Activated CD4-positive, alpha-beta T cell treated with anti-CD3 and anti-CD28 coated beads, Interleukin-2, amount 10 ng/mL, durations not matched to agents 7 days and 5 days (primary cell): ENCODE measurements at places on chromosomes 4 and X.

DNA sequence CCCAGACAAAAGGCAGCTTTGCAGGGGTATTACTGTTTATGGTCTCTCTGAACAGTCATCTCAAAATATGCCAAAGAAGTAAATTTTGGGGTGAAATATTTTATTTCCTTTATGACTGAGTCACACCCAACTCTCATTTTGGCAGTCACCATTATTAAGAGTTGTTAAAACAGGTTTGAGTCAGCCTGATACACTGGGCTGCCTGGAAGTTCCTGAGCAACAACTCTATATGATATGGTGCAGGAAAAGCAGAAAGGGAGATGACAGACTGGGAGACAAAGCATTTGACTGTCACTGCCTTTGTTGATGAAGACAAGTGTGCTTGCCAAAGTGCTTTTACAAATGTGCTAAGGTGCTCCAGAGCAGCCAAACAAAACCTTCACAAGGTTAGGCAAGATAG lies 1263.5 kb downstream of the PCDH7 start:
- no peaks in the 10 kb centered on the region for H3K4me1 ChIP-seq
- H3K36me3 ChIP-seq = no peaks in the 10 kb centered on the region
- no peak overlapping the region for H3K4me3 ChIP-seq
- no peaks in the 10 kb centered on the region for H3K27me3 ChIP-seq

DNA sequence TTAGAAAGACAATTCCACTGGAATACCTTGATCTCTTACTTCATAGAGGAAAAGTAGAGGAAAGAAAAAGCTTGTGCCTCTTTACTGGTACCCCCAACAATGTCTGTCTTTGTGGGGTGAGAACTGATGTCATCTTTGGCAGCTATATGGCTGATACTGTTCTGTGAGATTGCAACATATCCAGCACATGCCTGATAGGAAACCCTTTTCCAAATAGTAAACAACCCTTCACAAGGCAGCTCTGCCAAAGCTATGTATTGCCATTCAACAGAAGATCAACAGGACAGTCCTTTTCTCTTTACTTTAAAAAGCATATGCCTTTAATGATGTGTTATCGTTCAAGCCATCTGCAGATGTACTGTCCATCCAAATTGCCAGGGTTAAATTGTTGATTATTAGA lies 105.9 kb downstream of the IL1RAPL1 start:
- H3K36me3 ChIP-seq = no peaks in the 10 kb centered on the region
- no peak for DNase-seq
- no peaks in the 10 kb centered on the region for H3K4me1 ChIP-seq
- no peak overlapping the region for H3K27ac ChIP-seq
- H3K27me3 ChIP-seq = no peaks in the 10 kb centered on the region

DNA sequence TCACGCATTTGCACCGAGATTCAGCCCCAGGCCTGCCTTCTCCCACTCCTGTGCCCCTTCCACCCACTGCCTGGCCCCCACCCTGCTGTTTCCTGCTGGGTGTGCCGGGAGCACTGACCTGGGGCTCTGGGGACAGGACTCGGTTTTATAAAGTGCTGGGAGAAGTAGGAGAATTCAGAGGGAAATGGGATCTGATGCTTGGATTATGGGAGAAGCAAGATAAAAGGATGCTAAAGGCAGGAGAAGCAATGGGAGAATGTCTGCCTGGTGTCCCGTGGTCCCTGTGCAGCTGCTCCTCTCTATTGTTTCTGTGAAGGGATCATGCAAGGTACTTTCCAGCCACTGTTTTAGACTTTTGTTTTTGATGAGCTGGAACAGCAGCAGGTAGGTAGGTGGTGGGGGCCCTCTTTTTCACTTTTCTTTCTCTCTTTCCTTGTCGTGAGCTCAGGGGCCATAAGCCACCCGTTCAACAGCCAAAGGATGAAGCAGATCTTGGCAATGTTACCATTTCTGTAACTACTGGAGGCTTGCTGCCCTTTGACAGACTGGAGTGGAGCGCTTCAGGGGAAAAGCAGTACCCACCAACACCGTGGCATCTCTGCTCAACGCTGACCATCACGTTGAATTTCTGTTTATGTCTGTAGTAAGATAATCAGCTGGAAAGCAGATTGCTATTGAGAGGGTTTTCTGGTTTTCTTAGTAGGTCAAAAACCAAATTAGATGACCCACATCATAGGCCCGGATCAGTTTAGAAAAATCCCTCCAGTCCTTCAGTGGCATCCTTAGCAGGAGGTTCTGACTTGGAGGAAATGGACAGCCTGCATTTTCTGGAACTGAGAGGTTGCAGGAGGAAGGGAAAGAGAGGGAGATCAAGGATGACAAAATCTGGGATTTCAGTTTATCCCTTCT lies 63.8 kb upstream of the ENPP6 start:
- no peak for DNase-seq
- H3K27me3 ChIP-seq = no peaks in the 10 kb centered on the region
- peaks cover 15% of the 10 kb centered on the region for H3K36me3 ChIP-seq
- no peak overlapping the region for H3K4me3 ChIP-seq
- H3K27ac ChIP-seq = peak overlapping the region; percentile 77

DNA sequence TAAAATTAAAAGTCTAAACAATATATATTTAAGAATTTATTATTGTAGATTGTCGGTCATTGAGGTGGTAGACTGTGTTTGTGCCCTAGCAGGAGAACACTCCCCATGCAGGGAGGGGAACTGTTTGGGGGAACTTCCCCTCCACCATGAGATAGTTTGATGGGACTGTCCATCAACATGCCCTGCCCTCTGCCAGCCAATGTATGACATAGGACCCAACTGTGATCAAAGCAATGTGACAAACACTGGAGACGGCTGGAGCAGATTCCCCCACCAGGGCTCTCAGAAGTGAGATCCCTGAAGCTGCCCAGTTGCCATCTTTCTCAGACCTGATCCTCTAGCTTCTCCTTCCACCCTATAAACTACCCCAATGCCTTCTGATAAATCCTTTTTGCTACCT lies 44.9 kb downstream of the SH3KBP1 start:
- H3K4me1 ChIP-seq = peaks cover 69% of the 10 kb centered on the region
- DNase-seq = no peak
- no peaks in the 10 kb centered on the region for H3K27me3 ChIP-seq

- no peaks in the 10 kb centered on the region for H3K27me3 ChIP-seq
- no peak overlapping the region for H3K4me3 ChIP-seq
- H3K27ac ChIP-seq = no peak overlapping the region
- no peak for DNase-seq
- H3K4me1 ChIP-seq = peaks cover 55% of the 10 kb centered on the region
- H3K36me3 ChIP-seq = peaks cover 40% of the 10 kb centered on the region
These were observed 7.3 kb downstream of the MAEA start for GRCh38 chr4:1297023-1297395.

GRCh38 chrX:65667503-65668376 lies at the start of gene MSN:
MSN (plus strand) TSS chrX:65667654; CDS start chrX:65667842, 188 bp downstream.
- peak; percentile 71 for DNase-seq
- peak within 1 kb of the TSS; percentile 92 for H3K27ac ChIP-seq
- H3K4me1 ChIP-seq = peaks cover 36% of the 10 kb centered on the region
- H3K36me3 ChIP-seq = peaks cover 43% of the 10 kb centered on the region
- H3K4me3 ChIP-seq = peak within 1 kb of the TSS; percentile 93

GRCh38 chr4:36329228-36329627 lies 47.8 kb downstream of the DTHD1 start:
- H3K27ac ChIP-seq = no peak overlapping the region
- DNase-seq = no peak
- H3K4me1 ChIP-seq = peaks cover 29% of the 10 kb centered on the region
- H3K4me3 ChIP-seq = no peak overlapping the region
- H3K27me3 ChIP-seq = no peaks in the 10 kb centered on the region

DNA sequence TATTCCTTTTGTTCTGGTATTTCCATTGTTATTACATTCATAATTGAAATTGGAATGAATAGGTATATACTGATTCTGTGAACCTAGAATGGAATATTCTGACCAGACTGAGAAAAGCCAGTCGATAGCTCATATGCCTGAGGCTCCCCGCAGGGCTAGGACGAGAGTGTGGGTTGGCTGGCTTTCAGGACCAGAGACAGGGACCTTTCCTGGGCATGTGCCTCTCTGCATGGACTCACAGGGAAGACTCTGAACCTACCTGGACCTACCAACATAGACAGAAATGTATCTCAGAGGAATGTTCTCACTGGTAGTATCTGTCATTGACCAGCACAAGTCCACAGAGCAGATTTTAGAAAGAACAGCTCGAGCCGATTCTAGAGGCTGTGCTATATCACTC lies 214.6 kb downstream of the FRMPD4 start:
- no peaks in the 10 kb centered on the region for H3K4me1 ChIP-seq
- H3K27ac ChIP-seq = no peak overlapping the region
- H3K4me3 ChIP-seq = no peak overlapping the region
- H3K27me3 ChIP-seq = no peaks in the 10 kb centered on the region
- H3K36me3 ChIP-seq = no peaks in the 10 kb centered on the region

GRCh38 chrX:28599957-28600356 lies 12.7 kb downstream of the IL1RAPL1 start:
- H3K4me3 ChIP-seq = no peak overlapping the region
- no peaks in the 10 kb centered on the region for H3K4me1 ChIP-seq
- H3K27ac ChIP-seq = no peak overlapping the region
- no peaks in the 10 kb centered on the region for H3K27me3 ChIP-seq

DNA sequence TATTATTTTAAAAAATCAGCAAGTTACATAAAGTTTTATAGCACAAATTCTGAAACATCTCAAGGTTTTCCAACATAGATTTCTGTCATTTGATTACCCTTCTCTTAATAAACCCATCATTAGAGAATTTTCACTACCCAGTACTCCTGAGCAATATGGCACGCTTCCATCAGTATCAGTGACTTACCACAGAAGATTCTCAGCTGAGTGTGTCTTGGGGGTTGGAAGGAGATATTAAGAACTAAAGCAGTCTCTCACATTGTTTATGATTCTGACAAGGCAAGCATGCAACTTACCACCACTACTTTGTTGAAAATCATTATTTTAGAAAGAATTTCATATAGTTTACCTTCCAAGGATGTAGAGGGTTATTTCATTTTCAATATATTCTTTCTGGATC lies 67.7 kb downstream of the INPP4B start:
- no peaks in the 10 kb centered on the region for H3K27me3 ChIP-seq
- H3K4me1 ChIP-seq = no peaks in the 10 kb centered on the region
- no peak for DNase-seq
- no peaks in the 10 kb centered on the region for H3K36me3 ChIP-seq
- no peak overlapping the region for H3K4me3 ChIP-seq

GRCh38 chr4:113838460-113838859 lies 76.9 kb upstream of the CAMK2D start:
- H3K36me3 ChIP-seq = no peaks in the 10 kb centered on the region
- no peak overlapping the region for H3K4me3 ChIP-seq
- DNase-seq = no peak
- H3K4me1 ChIP-seq = no peaks in the 10 kb centered on the region
- no peaks in the 10 kb centered on the region for H3K27me3 ChIP-seq
- no peak overlapping the region for H3K27ac ChIP-seq

DNA sequence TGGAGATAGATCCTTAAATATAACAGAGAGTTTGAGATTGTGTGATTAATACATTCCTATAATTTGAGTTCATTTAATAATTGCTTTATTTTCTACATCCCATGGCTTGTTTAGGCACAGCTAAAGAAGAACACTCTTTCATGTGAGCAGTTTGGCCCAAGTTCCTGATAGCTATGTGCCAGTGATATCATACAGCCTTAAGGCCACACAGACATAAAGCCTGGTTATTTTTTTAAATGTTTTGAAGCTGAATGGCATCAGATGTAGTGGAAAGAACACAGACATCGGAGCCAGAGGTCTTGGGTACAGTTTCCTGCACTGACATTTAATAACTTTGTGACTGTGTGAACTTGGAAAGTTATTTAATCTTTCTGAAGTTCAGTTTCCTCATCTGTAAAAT lies 7.0 kb upstream of the NDNF start:
- DNase-seq = no peak
- no peak overlapping the region for H3K4me3 ChIP-seq
- peaks cover 50% of the 10 kb centered on the region for H3K27me3 ChIP-seq

DNA sequence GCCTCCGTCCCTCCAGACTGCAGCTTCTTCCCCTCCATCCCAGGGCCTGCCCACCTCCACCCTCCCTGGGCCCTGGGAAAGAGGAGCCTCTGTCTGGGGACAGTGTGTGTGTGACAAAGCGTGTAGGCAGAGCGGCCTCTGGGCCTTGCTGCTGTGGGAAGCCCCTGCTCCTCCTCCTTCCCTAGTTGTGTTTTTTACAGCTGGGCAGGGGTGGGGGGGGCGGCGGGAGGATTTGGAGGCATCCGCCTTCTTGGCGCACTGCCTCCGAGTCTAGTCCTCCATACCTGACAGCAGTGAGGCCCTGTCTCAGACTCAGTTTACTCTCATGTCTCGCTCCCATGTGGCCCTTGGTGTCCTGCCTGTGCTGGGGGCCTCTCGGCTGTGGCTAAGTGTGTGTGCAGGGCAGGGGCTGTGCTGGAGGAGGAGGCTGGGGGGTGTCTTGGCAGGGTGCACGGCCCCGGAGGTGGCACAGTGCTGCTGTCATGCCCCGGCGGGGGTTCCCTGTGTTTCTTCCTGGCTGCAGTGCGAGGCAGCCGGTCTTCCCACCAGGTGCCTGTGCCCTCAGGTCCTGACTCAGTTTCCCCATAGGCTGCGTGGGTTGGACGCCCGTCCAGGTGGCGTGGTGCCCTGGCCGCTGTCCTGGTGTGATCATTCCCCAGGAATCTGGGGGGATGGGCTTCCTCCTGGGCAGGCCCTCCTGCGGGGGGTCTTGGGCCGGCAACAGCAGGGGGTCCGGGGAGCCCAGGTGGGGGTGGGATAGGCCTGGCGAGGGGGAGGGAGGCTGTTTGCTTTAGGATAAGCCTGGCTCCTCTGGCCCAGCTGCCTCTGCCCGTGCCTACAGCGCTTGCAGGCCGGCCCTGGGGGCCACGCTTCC lies 7.0 kb downstream of the FGFRL1 start:
- H3K4me3 ChIP-seq = no peak overlapping the region
- peaks cover 10% of the 10 kb centered on the region for H3K4me1 ChIP-seq
- H3K27ac ChIP-seq = no peak overlapping the region
- H3K36me3 ChIP-seq = no peaks in the 10 kb centered on the region
- no peak for DNase-seq

- H3K36me3 ChIP-seq = no peaks in the 10 kb centered on the region
- no peak for DNase-seq
- H3K27me3 ChIP-seq = peaks cover 6% of the 10 kb centered on the region
- H3K4me3 ChIP-seq = no peak overlapping the region
These were observed 272.1 kb upstream of the HS3ST1 start for GRCh38 chr4:11700751-11701226.

- no peaks in the 10 kb centered on the region for H3K36me3 ChIP-seq
- H3K27me3 ChIP-seq = peaks cover 4% of the 10 kb centered on the region
- no peak overlapping the region for H3K27ac ChIP-seq
- H3K4me3 ChIP-seq = no peak overlapping the region
- H3K4me1 ChIP-seq = no peaks in the 10 kb centered on the region
These were observed 17.3 kb upstream of the TMEM185A start for GRCh38 chrX:149648932-149649331.

DNA sequence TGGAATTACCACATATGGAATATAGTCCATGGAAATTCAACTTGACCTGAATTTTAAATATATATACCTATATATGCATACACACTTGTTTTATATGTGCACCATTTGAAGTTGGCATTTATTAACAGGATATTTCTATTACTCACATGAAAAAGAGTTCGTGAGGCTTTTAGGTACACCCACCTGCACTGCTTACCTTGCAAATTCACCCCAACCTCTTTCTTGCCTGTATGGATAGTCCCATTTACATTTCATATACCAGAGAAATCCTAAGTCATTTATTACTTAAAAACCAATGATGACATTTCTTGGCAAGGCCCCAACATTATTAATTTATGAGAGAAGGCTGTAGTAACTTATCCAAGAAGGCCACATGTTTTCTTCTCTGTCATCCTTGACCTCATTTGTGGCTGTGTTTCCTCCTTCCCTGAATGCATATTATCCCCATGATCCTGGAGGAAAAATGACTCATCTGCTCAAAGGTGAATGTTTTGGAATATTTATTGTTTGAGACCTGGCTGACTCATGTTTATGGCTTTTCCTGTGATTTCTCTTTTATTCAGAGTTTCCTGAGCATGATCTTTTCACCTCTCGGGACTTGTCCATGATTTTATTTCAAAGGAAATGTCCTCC lies 62.2 kb upstream of the FAM241A start:
- H3K36me3 ChIP-seq = no peaks in the 10 kb centered on the region
- peaks cover 12% of the 10 kb centered on the region for H3K27me3 ChIP-seq
- no peak overlapping the region for H3K27ac ChIP-seq
- H3K4me3 ChIP-seq = no peak overlapping the region
